BJ (cell line): ENCODE measurements at places on chromosomes 3 and 15.

- no peak for DNase-seq
Measured at GRCh38 chr3:149784064-149784704, 8.2 kb downstream of the ANKUB1 start.

- no peak for DNase-seq
Measured at GRCh38 chr15:92899601-92899947, 550 bp upstream of the CHD2 start.

DNA sequence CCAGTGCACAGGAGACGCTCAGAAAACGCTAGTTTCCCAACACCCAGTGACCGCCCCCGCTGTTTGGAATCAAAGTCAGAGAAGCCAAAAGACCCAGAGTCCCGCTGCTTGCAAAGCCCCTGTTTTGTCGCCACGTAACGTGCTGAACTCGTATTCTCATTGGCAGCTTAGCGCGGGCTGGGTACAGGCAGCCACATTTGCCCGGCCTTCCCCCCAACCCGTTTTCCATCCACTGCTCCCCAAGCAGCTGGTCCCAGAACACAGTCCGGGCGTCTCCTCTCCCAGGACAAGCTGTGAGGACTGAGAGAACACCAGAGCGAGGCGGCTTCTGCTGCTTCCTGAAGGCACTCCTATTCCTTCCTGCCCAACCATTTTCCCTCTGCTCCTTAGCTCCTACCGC lies 54.8 kb downstream of the RASGRF1 start:
- DNase-seq: no peak

DNA sequence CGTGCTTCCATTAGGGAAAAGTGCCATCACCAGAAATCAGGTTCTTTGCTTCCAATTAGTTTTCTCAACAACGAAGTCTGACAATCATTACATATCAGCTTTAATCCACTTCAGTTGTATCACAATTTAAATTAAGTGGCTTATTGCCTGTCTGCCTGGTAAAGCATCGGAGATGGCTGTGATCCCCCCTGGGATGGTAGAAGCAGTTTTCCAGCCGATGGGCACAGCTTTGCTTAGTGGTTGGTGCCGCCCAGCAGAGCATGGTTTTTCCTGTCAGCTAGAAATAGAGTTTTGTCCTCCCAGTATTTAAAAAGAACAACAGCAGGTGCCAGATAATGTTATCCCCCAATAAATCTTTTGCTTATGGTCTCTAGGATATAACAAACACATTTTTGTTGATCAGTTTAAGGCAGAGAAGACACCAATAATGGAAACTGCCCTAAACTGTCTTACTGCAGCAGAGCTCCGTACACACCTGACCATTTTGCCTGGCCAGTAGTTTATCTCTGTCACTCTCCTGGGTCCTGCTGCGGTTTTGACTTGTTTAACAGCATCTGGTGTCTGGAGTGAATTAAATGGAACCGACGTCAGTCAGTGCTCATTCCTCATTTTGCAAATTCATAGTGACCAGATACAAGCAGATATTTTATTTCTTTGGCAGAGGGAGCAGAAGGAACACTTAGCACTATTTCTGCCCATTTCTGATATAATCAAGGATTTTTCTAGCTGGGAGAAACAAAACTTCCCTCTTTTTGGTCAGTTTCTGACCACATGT lies 79.1 kb downstream of the SLC49A4 start:
- DNase-seq: no peak

DNA sequence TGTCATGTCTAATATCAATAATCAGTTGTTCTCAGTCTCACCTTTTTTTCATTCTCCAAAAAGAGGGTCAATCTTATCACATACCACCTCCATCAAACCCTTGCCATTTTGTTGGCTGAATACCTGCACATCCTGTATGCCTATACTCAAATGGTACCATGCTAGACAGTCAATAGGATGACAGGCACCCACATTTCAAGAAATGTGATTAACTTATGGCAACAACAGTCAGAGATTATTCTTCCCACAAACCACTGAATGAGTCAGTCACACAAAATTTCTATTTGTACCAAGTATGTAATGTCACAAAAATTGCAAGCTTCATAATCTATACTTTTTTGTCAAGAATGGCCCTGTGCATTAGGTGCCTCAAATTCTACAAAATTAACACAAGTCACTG lies 5.1 kb upstream of the SLC27A2 start:
- no peak for DNase-seq
